NCI-H1105 treated with DMSO at 0.1 percent for 48 hours (cell line): ENCODE measurements at places on chromosomes 2 and 18.

DNA sequence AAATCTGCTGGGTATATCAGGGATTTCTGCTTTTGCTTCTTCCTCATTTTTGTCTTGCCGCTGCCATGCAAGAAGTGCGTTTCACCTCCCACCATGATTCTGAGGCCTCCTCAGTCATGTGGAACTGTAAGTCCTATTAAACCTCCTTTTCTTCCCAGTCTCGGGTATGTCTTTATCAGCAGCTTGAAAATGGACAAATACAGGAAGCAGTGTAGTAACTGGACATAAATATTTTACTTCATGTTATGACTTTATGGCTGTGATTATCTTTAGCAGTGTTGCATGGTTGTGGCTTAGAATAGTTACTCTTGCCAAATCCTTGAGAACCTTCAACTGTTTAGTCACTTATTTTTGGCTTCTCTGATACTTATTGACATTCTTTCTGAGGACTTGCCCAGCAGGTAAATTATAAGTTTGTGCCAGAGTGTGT is 66.2 kb upstream of the DLX2 start:
- DNase-seq = no peak

DNA sequence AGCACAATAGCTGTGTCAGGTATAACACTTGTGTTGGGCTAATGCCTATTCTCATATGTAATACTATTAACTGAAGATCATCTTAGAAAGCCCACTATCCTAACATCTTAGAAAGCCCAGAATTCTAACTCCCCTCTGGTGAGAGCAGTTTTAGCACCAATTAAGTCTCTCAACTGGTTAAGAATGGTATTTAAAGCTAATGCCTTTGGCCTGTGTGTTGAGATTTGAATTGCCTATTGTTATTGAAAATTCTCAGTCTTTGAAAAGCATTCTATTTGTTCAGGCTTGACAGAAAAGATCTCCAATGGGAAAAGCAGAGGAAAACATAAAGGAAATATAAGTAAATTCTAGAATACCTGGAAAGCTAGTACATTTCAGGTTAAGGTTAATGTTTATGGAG is 352.5 kb downstream of the ARHGAP15 start:
- no peak for DNase-seq

- no peak for DNase-seq
Measured at GRCh38 chr2:54660752-54661151, 62.7 kb upstream of the EML6 start.

DNA sequence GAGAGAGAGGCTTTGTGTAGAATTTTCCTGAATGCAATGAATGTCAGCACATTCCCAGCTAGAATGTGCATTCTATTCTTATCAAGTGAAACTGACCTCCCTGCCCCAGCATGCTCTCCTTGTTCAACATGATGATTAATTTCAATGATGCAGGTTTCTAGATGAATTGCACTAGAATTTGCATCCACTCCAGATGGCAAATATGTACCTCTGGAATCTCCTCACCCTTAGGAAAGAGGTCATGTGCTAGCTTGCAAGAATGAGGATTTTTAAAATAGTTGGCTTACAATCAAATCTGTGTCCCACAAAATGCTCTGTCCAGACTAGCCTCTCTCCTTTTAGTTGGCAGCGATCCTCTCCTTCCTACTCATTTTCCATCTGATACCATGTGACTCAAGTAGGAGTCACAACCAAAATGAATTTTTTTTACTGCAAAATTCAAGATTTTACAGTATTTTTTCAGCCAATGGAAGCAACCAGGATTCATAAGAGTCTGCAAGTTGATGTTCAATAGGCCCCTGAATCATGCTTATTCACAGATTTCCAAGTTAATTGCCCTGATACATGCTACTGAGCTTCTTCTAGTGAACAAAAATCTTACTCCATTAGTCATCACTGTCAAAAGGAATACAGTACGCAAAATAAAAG is 21.0 kb upstream of the STAT4 start:
- no peak for DNase-seq

GRCh38 chr2:241125626-241126025 is 23.5 kb upstream of the MTERF4 start:
- no peak for DNase-seq

GRCh38 chr2:234951664-234952269 is at the start of gene SH3BP4:
Gene SH3BP4, plus strand, starts transcription at chr2:234952017. Its CDS starts 82,986 bp downstream, at chr2:235035003.
- DNase-seq = peak; percentile 59

GRCh38 chr2:206396211-206396610 is 47.1 kb upstream of the ADAM23 start:
- no peak for DNase-seq

GRCh38 chr2:240304746-240305161 is 130.7 kb upstream of the GPC1 start:
- DNase-seq = no peak

GRCh38 chr18:48030616-48031480 is 100.4 kb upstream of the SMAD2 start:
- peak; percentile 86 for DNase-seq
